ENCODE measurements at places on chromosomes 2 and 18.

DNA sequence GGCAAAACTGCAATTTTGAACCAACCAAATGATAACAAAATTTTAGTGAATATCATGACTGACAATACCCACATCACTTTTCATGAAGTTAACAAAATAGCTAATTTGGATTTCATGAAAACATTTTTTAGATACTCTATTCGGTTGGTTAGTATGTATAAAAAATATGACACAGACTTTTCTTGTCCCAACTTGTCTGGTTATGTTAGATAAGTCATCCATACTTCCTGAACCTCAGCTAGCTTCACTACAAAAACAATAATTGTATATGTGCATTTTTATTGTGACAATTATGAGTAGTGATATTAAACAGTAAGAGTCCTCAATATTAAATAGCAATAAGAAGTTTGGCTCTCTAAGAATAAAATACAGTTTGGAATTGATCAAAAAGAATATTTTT, 408.1 kb upstream of the DSEL start:
- no peak for DNase-seq

GRCh38 chr2:121099329-121100290, 185.4 kb downstream of the TFCP2L1 start:
- DNase-seq: no peak

DNA sequence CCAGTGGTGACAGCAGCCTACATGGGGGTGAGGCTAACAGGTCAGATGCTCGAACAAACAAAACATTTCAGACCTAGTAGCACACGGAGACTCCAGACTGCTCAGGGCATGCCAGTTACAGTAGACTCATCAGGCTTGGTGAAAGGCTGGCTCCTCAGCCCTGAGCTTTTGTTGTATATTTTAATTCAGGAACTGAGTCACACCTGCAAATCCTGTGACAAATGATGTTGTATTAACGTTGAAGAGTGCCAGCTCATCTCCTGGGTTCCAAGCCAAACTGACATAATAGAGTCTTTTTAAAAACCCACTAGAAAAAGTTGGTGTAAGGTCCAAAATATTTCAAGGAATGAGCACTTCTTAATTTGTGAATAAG, 65.3 kb downstream of the C1D start:
- no peak for DNase-seq

DNA sequence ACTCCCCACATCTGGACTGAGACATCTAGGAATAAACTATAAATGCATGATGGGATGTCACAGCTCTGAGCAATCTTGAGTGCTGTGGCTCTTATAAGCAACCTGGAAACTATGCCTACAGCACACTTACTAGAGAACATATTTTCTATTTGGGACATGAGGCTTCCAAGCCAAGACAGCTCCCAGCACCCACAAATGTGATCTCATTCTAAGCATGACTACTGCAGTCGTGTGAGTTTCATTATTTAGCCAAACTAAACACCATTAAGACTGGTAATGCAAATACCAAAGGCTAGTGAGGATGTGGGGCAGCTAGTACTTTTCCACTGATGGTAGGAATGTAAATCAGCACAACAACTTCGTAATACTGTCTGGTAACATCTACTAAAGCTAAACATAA, 72.5 kb downstream of the RTTN start:
- DNase-seq: no peak

DNA sequence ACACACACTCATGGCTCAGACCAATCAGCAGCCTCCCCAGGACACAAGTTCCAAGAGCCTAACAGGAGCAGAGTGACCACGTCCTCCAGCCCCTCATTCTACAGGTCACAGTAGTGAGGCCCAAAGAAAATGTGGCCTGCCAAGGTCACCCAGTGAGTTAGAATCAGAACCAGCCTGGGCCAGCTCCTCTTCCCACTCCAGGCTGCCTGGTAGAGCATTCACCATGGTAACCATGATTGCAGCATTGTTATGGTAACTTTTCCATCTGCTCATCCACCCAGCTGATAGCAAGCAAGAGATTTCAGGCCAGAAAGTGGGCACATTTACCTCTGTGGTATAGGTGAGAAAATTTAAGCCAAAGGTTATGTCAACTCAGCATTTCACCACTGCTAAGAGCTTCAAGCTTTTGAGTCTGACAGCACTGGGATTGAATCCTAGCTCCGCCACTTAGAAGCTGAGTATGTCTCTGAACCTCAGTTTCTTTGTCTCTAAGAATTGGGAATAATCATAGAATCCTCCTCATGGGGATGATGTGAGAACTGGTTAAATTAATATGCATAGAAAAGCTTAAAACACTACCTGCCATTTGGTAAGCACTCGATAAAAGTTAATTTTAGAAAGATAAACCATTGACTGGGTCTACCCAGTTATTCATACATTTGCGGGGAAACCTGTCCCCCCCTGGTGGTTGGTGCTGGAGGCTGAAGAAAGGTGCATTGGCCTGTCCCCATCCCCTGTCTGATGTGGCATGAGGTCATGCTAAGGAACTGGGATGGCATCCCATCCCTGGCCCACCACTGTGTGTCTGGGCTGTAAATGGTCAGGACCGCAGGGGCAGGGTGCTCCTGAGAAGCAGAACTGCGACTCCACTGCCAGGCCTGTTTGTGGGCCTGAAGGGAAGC, 181.5 kb downstream of the KLHL29 start:
- no peak for DNase-seq

DNA sequence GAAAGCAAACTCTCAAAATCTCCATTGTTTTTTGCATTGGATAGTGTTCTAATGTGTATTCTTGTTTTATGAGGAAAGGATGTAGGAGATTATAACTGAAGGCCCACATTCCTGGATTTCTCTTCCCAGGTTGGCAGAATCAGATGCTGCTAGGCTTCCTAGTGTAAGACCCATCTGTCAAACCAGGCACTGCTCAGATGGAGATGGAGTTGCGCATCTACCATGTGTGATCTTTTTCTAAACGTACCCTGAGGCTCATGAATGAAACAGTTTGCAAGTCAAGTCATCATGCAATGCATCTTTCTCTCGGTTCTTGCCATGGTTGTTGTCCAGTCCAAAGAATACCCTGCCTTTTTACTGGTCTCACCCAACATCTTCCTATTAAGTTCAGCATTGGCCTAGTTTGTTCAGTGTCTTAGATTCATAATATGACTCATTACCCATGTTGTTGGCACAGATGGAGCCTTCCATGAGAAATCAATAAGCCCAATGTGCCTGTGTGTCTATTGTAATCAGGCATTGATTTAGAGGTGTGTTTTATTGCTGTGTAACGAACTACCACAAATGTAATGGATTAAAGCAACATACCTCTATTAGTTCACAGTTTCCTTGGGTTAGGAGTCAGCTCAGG, 127.4 kb downstream of the NYAP2 start:
- DNase-seq: no peak

DNA sequence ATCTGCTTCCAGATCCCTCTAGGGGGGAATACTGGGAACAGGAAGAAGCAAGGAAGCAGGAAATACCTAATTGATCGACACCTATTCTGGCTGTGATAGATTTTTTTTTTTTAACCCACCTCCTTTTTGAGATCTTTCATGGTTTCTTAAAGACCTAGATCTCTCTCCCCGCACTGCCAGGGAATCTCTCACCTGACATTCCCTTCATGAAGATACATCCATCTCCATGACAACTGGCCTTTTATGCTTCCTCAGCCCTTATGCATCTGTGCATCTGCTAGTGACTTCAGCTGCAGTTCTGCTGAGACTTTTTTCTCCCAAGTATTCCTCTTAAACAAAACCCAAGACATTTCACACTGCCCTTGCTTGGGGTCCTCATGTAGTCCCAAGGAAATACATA, 21.1 kb upstream of the CPO start:
- DNase-seq: no peak

DNA sequence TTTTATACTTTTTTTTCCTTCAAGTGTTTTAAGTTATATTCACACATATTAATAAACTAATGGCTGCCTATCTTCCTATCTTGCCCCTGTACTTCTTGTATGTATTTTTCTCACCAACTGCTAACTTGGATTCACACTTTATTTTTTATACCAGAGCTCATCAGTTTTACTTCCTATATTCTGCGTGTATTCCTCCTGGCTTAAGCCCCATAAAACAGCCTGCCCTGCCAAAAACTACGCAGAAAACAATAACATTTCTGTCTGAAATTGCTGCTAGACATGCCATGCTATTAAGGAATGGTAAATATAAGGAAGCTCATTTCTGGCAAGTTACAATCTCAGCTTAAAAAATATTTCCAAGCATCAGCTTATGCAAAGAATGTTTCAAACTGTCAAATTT, 172.3 kb downstream of the UBE2E3 start:
- DNase-seq: no peak

DNA sequence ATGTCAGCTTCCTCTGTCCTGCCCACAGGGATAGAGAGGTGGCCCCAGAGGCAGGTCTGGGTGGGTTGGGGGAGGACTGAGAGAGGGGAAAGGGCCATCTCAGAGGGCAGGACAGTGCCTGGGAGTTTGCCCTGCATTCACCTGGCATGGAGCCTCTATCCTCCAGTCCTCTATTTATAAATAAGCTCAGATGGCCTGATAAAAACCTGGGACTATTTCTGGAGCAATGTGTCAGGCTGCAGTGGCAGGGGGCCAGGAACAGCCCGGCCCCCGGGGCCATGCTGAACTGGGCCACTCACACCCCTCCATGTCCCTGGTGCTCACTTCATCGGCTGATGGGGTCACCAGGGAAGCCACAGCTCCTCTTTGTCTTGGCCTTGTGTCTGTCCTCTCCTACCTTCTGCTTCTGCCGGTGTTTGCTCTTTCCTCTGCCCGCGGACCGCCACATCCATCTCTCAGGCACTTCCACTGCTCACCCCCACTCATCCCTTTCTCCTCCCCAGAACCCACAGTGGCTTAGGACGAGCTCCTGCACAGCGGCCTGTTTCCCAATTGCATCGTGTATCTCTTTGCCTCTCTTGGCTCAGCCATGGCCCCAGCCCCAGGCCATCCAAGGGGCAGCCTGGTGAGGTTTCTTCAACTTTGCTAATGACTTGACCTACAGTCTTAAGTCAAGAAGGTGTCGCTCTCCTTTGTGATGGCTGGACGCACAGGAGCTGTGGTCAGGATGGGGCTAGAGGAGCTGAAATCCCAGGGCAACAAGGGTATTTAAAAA, 38.8 kb downstream of the SCTR start:
- DNase-seq: no peak

DNA sequence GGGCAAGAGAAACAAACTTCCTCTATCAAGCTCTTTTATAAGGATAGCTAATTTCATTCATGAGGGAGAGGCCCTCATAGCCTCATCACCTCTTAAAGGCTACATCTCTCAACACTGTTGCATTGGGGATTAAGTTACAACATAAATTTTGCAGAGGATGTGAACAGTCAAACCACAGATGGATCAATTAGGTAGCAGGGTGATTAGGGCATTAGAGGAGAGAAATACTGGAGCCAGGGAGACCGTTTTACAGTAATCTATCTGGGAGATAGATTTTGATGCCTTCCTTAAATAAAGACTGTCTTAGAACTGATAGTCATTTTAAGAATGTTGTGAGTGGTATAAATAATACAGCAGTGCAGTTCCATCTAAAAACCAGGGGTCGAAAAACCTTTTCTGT, 258.9 kb downstream of the DCC start:
- no peak for DNase-seq

- peak; percentile 9 for DNase-seq
Observed at GRCh38 chr18:74896390-74896991, 298.8 kb downstream of the ZNF407 start.

DNA sequence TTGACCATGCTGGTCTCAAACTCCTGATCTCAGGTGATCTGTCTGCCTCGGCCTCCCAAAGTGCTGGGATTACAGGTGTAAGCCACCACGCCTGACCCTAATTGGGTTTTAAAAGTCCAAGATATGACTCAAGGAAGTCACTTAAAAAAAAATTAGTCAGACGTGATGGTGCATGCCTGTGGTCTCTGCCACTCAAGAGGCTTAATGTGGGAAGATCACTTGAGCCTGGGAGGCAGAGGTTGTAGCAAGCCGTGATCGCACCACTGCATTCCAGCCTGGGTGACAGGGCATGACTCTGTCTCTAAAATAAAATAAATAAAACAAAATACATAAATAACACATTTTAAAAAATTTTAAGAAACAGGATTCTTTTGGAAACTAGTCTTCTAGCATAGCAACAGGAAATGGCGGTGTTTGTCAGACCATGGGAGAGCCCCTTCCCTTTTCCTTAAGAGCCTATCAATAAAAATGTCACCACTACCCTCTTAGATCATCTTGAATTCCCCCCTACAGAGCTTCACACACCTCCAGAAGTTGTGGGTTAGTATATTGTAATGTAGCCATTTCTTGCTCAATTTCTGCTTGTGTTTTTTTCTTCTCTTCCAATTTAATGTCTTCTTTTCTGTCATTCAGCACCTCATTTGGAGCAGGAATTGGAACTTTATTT, 20.1 kb downstream of the SFT2D3 start:
- DNase-seq: no peak

DNA sequence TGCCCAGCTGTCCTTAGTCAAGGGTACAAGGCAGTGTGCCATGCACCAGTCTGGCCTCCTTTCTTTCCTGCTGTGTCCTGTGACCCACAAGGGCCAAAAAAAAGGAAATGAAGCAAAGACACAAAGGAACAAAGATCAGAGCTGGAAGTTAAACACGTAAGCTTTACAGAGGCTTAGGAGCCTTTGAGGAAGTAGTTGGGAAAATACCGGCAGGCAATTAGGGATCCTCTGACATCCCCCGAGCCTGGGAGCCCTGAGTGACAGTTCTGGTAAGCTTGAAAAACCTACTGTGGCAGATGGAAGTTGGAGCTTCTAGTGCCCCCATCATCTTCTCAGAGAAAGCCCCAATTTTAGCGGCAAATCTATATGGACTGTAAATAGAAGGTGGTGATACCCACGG, 78.5 kb downstream of the SPRED2 start:
- DNase-seq: no peak

- DNase-seq: no peak
Observed at GRCh38 chr2:203775684-203776083, 69.2 kb downstream of the CD28 start.

GRCh38 chr2:201890453-201890852, 84.1 kb downstream of the CDK15 start:
- no peak for DNase-seq
